ENCODE measurements at places on chromosomes 7 and 10. TPM values are rescaled to one million over a fixed set of nuclear protein-coding genes. Genes with fewer than 3 reads are reported as not detected.

CRYGN gene
- total RNA-seq = 0.12 TPM

CTTNBP2 gene
- not detected for total RNA-seq

ZNF425 gene
- total RNA-seq = 0.98 TPM

HTR5A gene
- total RNA-seq = not detected
